ENCODE measurements at places on chromosomes 5 and 9. TPM values are rescaled to one million over a fixed set of nuclear protein-coding genes. Genes with fewer than 3 reads are reported as not detected.
A peak's percentile ranks its signal among the peaks of the same experiment; 100 is the strongest.

CDKN2AIPNL gene
- total RNA-seq: 15.0 TPM

DNA sequence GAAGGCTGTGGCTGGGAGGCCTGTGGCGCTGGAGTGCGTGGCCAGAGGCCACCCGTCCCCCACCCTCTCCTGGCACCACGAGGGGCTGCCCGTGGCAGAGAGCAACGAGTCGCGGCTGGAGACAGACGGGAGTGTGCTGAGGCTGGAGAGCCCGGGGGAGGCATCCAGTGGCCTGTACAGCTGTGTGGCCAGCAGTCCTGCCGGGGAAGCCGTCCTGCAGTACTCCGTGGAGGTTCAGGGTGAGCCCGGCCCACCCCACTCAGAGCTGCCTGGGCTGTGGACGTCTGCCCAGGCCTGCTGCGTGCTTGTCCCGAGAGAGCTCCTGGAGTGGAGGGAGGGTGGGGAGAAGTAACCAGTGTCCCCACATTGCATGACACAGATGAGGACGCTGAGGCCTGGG lies 89.2 kb downstream of the HMCN2 start:
- DNase-seq: no peak

- peak; percentile 64 for DNase-seq
Measured at GRCh38 chr5:17118631-17119030, 98.8 kb upstream of the BASP1 start.

DNA sequence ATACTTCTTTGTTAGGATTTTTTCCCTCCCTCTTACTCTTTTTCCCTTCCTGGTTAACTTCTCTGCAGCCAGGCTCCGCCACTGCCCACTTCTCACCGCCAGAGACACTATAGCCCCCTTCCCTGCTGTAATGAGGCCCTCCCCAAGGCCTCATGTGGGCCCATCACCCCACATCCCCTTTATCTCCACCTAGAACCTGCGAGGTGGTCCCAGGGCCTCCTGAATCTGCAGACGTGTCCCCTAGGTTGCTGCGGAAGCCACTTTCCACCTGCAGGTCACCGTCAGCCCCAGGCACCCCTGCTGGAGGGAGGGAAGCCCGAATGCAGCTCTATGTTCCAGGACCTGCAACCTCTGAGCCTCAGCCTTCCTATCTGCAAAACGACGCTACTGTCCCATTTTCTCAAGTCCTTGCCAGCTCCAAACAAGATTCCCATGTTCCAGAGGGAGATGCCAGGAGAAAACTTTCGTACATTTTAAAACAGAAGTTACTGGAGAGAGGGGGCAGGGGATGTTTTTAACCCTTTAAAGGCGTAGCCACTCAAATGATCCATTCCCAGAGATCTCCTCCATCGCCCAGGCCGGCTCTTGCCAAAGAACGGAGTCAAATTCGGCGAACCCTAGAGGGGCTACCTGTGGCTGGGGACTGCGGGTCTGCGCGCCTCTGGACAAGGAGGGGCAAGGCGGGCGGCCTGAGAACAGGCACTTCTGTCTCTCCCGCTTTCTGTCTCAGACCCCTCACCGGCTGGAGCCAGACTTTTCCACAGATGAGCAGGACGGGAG lies 929 bp downstream of the SH3PXD2B start:
- DNase-seq: no peak

GRCh38 chr5:40258222-40258621 lies 421.5 kb upstream of the PTGER4 start:
- DNase-seq: no peak

DNA sequence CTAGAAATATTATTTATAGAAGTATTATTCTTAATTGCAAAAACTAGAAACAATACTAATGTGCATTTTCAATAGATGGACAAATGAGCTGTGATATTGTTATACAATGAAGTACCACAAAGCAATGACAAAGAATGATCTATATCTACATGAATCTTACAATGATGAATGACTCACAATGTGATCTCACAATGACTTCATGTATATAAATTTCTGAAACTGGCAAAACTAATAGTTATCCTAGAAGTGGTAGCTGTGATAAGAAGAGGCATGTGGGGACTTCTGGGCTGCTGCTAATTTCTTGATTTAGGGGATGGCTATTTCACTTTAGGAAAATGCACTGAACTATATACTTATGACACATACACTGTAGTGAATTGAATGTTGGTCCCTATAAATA lies 396.0 kb upstream of the ZNF608 start:
- no peak for DNase-seq

GRCh38 chr9:125701351-125701750 lies 5.7 kb downstream of the MAPKAP1 start:
- no peak for DNase-seq

GRCh38 chr5:111869681-111870080 lies 112.7 kb upstream of the NREP start:
- no peak for DNase-seq

GRCh38 chr5:170963521-170963920 lies 101.7 kb downstream of the RANBP17 start:
- DNase-seq: no peak

DNA sequence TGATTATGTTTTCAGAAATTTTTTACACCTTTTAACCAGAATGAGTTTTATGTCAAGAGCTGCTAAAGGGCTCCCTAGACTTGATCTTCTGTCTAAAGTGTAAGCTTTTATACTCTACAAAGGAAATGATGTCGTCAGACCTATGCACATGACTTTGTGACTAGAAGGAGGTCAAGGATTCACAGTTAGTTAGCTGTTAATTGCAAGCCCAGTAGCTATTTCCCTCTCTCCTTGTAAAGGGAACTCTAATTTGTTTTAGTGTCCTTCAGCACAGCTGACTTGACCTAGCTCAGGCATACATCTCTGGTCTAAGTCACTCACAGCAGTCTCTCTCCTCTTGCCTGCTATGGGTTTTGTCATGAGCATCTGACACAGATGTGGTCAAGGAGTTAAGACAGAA lies 173.5 kb upstream of the NREP start:
- DNase-seq: no peak
